ENCODE measurements at places on chromosomes 5 and 9.
A peak's percentile ranks its signal among the peaks of the same experiment; 100 is the strongest.

GRCh38 chr9:108271646-108272348 is 584.0 kb downstream of the ACTL7B start:
- DNase-seq = peak; percentile 69

GRCh38 chr9:108889649-108890067 is 27.6 kb downstream of the ACTL7A start:
- no peak for DNase-seq

- DNase-seq = peak; percentile 59
Observed at GRCh38 chr9:89929673-89930480, 325.1 kb downstream of the GADD45G start.

- DNase-seq = peak; percentile 90
Observed at GRCh38 chr9:127723444-127723843, 7.6 kb downstream of the TTC16 start.

All from AG08395 (cell line).